ENCODE measurements at places on chromosomes 13 and 19.

DNA sequence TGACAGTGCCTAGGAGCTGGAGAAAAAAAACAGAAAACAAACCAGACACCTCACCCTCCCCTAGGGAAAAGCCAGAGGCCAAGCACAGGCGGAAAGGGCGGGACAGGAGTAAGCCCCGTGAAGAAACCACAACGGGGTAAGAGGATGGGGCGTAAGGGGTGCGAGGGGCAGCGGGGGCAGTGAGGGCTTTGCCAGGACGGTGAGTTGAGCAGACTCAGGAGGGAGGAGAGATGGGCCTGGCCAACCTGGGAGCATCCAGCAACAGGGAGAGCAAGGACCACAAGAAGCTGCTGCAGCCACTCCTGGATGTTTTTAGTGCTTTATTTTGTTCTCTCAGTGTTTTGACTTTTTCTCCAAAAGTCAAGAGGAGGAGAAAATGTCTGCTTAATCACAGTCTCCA, 114.1 kb upstream of the SOX1 start:
- no peak for DNase-seq

GRCh38 chr19:19461306-19461670, 54.1 kb downstream of the TSSK6 start:
- DNase-seq = no peak

GRCh38 chr13:74066937-74067336, 67.3 kb downstream of the KLF12 start:
- no peak for DNase-seq

GRCh38 chr19:38394488-38394887, 6.0 kb downstream of the SPRED3 start:
- DNase-seq = no peak

- no peak for DNase-seq
Measured at GRCh38 chr19:12629215-12629614, 18.5 kb downstream of the ZNF791 start.

DNA sequence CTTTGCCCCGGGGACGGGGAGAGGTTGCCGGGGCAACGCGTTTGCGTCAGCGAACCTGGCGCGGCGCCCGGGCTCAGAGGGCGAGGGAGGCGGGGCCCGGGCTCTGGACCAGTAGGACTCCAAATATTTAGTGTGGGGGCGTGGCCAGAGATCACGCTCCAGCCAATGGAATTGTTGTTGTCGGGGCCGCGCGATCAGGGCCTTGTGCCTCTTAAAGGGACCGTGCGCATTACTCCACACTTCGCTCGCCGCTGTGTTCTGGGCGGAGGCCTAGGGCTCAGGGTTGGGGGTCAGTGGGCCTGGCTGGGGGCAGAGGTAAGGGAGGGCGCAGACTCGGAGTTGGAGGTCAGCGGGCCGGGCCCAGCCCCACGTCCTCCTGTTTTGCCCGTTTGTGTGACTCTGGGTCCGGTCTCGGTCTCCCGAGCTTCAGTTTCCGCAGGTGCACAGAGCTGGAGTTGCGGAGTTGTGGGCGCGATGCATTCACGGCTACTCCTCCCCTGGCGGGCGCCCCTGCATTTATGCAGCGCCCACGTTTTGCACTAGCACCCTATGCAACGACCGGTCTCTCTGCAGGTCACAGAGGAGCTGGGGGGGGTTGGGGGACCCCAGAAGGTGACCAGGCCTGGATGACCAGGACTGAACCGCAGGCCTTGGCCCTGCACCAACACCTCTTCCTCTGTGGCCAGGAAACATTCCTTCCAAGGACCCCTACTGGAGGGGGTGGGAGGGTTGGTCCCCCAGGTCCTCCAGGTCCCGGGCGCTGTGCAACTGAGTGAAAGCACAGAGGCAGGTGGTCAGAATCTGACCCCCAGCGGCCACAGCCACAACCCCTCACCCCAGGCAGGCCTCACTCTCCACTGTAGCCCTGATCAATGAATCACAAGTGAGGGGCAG, 10.7 kb upstream of the MKNK2 start:
- DNase-seq = peak; percentile 97

DNA sequence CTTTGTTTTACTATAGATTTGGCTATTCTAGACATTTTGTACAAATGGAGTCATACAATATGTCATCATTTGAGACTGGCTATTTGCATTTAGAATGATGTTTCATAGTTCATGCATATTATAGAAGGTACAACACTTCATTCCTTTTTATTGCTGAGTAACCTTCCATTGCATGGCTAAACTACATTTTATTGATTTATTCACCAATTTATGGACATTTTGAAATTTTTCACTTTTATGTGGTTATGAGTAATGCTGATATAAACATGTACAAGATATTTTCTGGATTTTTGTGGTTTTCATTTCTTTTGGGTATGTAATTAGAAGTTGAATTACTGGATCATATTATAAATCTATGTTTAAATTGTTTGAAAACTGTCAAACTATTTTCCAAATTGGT, 710.3 kb upstream of the SLITRK5 start:
- no peak for DNase-seq

GRCh38 chr13:61045251-61045650, 370.4 kb downstream of the PCDH20 start:
- no peak for DNase-seq

GRCh38 chr13:107124730-107125129, 556.8 kb upstream of the ARGLU1 start:
- DNase-seq = no peak

GRCh38 chr13:113369881-113370280, 6.0 kb upstream of the GRTP1 start:
- DNase-seq = no peak

GRCh38 chr19:47469363-47469700, 2.4 kb downstream of the SLC8A2 start:
- no peak for DNase-seq

- DNase-seq = no peak
Measured at GRCh38 chr13:30148786-30149185, 158.6 kb downstream of the KATNAL1 start.

DNA sequence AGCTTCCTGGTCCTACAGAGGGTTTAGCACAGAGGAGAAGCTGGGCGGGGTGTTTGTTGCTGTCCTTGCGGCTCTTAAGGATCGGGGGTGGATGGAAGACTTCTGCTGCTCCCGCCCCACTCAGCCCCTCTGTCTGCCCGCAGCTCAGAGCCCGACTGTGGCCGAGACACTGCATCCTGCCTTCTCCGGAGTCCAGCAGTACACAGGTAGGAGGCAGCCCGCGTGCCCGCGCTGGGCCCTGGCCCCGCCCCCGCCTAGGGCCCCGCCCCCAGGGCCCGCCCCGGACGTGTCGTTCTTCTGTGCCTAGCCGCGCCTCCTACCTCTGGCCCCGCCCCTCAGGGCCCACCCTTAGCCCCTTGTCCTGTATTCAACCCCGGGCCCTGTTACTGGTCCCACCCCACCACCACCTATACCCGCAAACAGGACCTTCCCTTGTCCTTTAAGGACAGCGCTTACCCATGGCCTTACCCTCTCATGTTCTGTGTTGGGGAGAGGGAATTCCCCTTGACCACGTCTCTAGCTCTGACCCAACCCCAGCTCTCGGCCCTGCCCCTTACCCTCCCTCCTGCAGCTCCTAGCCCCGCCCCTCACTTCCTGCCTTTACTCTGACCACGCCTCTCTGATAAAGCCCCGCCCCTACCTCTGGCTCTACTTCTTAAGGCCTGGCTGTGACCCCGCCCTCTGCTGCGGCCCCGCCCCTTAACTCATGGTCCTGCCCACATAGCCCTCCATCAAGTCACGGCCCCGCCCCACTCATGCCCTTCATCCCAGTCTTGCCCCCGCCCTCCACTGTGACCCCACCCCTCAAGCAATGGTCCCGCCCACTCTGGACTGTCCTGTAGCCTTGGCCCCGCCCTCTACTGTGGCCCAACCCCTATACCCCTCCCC, 60.5 kb downstream of the CELF5 start:
- DNase-seq = peak; percentile 70

DNA sequence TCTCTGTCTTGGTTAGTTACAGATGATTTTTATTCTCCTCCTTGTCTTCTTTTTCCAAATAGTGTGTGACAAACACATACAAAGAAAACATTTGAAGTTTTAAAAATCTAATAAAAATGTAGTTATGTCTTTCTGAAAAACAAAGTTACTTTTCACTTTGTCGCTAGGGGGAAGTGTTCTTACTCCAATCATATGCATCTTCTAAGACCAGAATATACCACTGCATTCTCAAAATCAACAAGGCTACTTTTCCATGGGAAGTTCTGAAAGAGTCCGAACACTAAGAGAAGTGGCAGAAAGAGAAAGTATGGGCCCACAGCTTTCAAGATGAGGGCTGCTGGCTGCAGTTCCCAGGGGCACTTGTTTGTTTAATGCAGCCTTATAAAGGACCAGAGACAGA, 208.9 kb downstream of the DCT start:
- no peak for DNase-seq

DNA sequence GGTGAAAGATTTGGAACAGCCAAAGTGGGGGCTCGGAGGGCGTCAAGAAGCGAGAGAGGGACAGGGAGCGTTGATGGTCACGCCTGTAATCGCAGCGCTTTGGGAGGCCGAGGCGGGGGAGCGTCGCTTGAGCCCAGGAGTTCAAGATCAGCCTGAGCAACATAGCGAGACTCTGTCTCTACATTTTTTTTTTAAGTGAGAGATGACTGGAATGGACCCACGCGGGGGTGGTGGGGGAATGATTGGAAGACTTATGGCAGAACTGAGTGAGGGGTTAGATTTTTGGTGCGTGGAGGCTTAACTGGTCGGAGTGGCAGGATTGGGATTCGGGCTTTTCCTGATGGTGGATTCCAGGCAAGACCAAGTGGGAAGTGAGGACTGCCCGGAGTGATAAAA, 725 bp downstream of the PSMD8 start:
- DNase-seq = no peak

DNA sequence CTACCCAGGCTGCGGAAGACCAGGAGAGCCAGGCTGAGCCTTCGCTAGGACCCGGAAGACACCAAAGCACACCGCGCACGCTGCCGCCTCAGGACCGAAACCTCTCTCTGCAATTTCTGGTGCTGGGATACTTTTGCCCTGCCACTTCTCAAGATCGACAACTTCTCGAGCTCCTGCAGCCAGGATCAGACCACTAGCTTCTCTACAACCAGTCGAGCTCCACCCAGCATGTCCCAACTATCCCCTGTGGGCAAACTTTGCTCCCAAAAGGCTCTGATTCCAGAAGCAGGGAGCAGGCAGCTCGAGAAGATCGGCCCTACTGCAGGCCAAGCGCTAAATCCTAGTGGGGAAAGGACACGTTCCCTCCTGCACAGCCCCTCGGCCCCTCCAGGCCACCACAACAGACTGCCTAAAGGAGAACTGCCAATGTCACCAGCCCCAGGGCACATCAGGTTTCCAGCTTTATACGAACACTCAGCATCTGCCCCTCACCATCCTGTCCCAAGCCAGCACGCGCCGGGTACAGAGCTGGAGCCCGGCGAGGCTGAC, 979 bp downstream of the AKAP8 start:
- DNase-seq = no peak

DNA sequence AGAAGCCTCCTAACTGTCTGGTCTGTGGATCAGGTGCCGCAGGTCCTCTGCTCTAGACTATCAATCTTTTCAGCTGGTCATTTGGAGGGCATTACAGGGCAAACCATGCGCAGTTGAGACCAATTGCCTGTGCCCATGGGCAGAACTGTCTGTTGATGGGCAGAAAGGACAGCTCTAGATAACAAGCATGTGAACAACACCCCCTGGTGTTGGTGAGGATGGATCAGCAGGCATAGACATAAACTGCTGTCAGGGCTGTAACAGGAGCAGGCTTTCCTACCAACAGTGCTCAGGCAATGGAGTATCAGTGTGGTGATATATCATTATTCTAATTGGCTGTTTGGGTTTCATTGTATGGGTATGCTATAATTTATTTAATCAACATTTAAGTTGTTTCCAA, 104.7 kb upstream of the KL start:
- no peak for DNase-seq

All from nucleus accumbens (tissue), 56 donors.